Stimulated activated CD8-positive, alpha-beta memory T cell treated with anti-CD3 and anti-CD28 coated beads, Interleukin-12 subunit alpha, Interleukin-12 subunit beta, amount 100 ng/mL, for 4 hours (primary cell): ENCODE measurements at places on chromosomes 7 and 10.

DNA sequence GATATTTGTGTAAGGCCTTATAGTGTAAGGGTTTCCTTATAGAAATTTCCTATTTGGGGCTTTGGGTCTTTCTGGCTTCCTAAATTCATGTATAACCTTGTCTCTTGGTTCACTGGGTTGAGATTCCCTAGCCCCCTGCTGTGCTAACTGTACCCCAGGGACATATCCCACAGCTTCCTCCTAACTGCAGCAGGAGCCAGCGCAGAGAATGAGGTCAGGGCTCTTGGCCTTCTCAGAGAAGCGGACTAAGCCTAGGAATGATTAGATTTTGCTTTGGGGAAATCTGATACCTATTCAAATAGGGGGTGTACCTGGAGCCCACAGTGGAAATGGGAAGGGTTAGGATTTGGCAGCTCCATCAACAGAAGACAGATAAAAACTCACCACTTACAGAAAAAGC, 138.1 kb upstream of the EFCAB10 start:
- no peak for DNase-seq

- DNase-seq = no peak
Observed at GRCh38 chr7:51075681-51076580, 240.7 kb downstream of the COBL start.

DNA sequence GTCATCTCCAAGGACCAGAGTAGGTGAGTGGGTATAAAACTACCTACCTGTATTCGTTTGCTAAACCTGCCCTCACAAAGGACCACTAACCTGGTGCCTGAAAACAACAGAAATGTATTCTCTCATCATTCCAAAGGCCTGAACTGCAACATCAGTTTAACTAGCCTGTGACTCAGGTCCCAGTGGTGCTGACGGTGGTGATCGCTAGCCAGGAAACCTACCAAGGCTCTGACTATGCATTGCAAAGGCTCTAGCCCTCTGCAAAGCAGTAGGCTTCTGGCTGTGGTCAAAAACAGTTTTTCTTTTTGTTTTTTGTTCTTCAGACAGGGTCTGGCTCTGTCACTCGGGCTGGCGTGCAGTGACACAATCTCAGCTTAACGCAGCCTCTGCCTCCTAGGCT, 107.5 kb downstream of the NPTX2 start:
- DNase-seq = no peak

- no peak for DNase-seq
Observed at GRCh38 chr7:155274633-155275355, 22.9 kb upstream of the INSIG1 start.

DNA sequence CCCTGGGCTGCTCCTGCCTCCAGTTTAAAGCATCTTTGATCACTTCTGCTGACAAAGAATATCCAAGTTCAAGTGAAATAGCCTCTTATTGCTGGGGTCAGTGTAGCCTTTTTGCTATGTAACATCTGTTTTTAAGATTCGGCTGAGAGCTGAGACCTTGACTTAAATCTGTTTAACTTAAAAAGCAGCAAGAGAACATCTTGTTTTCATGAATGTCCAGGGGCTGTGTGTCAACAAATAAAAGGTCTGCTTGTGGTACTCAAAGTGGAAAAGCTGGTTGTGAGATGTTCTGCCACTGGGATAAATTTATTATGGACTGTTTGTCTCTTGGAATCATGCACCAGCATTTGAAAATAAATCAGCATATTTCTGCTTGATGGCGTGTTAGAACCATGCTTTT, 73.2 kb downstream of the CALD1 start:
- DNase-seq = no peak

- no peak for DNase-seq
Observed at GRCh38 chr10:116146372-116147140, 126.5 kb downstream of the GFRA1 start.

DNA sequence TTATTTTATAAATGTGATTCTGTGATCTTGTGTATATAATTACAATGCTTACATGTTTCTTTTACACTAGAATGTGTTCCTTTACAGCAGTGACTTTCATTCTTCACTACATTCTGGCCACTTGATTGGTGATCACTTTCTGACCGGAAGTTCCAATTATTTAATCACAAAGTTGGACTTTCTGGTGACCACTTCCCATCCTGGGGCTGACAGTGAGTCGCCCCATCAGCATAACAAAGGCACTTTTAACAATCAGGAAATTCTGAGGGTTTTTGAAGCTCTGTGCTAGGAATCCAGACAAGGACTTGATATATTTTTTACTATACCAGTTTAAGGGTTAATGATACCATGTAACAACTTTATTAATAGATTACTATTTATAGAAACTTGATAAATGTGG, 282.3 kb upstream of the KAT6B start:
- no peak for DNase-seq

DNA sequence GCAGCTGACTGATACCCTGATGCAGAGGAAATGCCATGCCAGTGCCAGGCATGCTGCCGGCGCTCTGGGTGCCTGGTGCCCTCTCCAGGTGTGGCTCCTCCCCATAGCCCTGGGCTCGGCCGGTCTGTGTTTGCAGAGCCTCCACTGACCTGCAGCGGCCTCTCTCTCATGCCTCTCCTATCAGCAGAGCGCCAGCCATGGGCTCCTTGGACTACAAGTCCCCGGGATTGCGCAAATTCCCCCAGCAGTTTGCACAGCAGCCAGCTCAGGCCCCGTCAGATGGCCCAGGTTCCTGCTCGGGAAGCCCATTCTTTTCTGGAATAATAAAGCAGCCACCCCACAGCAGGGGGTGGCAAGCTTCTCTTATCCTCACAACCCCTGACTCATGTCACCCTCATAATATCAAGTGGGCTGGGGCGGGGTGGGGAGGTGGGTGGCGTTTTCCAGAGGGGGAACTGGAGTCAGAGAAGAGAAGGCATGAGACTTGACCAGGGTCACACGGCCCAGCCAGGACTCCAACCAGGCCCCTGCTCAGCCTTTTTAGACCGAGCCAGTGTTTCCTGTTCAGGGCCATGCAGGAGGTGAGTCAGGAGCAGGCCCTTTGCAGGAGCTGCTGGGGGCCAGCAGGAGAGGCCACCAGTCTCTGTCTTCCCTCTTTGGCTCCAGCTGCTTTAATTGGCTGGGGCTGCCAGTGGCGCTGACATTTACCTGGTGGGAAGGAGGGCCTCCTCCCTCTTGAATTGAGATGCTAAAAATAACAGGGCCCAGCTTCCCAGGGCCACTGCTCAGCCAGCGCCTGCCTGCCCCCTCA, 58.6 kb downstream of the ZMIZ1 start:
- DNase-seq = no peak

DNA sequence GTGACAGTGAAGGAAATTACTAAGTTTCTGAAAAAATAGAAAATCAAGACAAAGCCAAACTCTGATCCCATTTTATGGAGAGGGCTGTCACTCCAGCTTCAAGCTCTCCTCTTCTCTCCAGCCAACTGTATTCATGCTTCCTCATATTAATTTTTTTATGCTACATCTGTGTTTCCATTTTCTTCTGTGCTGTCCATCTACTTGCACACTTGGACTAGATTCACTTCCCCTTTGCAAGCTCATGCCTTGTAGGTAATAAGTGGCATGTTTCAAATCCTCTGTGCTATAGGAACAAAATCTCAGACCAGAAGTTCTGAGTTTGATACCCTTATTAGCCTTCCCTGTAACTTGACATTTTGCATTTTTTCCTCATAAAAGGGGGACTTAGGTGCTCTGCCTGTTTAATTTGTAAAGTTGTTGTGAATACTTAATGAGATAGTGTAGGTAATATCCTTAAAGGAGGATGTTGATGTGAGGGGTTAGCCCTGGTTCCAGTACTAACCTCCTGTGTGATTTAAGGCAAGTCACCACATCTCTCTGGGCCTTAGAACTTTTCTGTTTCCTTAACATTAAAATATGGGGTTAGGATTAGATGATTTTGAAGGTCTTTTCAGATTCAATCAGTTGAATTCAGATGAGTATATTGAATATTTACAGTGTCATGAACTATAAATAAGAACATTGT, 358.8 kb downstream of the BBS9 start:
- DNase-seq = no peak

GRCh38 chr7:7882888-7883287, 85.7 kb upstream of the GLCCI1 start:
- DNase-seq = no peak

- DNase-seq = no peak
Observed at GRCh38 chr10:1166101-1166827, 110.1 kb downstream of the WDR37 start.

DNA sequence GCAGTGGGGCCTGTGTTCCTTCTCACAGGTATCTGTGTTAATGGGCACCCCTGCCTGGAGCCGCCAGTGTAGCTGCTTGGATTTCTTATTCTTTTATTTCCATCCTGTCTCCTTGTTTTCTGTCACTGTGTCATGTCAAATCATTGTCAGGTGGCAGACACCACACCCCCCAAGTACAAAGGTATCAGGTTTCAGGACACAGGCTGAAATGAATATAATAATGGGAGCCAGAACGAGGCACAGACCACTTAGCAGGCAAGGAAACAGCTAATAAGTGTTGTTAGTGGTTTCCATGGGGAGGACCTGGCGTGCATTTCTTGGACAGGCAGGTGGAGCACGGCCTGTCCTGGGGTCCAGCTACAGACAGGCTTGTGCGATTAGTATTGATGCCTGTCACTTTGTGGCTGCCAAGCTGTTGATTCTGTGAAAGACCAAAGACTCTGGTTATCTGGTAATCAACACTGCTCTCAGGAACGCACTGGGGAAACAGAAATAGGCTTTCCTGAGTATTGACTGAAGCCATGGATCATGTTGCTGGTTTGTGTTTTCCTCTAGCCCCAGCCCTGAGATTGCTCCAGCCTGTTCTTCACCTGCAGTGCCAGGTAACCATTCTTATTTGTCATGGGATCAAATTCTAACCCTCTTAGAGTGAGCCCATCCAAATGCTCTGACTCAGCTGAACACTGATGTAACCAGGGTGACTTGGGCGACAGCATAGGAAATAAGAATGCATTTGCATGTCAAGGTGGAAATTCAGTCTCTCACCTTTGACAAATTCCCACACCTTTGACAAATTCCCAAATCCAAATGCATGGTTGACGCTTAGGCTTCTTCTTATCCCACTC, 1002.0 kb downstream of the LRMDA start:
- DNase-seq = no peak

DNA sequence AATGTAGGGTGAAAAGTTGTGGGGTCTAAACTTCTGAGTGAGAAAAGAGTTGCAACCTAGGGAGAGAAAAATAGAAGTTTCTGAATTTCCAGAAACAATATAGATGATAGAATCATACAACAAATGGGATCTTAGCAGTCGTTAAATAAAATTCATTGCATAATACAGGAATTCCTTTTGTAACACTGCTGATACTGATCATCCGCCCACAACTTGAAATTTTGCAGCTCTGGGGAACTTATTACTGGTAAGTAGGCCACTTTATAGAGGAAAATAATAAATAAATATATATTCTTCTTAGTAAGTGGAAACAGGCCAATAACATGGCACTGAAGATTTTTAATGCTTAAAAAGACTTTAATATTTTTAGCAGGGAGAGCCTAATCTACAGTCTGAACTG, 81.9 kb upstream of the SMIM30 start:
- DNase-seq = no peak

- no peak for DNase-seq
Observed at GRCh38 chr10:73117976-73118743, 7.9 kb downstream of the NUDT13 start.

DNA sequence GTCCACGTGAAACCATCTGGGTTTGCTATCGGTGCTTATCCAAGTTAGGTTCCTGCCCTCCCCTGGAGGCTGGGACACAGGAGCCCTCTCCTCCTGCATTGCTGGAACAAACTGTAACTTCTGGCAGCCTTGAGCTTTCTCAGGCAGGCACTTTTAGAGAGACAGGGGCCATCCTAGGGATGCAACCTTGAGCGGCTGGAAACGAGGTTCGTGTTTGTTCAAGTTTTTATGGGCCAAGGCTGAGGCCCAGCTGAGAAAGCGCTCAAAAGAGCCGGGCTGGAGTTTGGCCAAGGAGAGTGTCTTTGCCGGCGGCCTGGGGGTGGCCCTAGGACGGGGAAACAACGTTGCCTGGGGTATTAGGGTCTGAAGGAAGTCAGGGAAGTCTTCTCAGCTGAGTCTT, 5.5 kb upstream of the MMD2 start:
- no peak for DNase-seq

DNA sequence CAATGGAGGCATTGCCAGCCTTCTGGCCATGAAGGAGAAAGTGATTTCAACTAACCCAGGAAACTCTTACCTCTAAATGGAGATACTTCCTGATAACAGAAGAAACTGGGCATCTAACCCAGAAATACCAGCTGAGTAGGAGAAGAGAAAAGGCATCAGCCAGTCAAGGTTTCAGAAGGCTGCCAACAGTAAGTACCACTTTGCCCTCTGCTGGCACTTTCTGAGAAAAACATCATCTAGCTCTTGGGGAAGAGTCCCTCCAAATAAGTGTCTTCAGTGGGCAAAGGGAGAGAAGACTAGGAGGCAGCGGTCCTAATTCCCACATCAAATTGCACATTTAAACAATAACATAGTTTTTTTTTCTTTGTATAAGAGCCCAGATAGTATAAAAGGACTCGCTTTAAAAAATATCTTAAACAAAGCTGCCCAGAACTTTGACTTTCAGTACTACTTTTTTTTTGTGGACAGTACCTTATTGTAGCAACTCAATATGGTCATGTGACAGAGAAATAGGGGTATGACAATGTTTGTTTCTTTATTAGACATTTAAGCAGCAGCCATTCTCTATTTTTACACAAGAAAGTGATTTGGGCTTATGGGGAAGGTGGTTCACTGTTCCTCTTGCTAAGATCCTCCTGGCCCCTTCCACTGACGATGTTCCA, 157.3 kb downstream of the CTTNBP2 start:
- no peak for DNase-seq

GRCh38 chr7:143284591-143285469, at the start of gene TMEM139:
Gene TMEM139 (plus strand): TSS chr7:143284958. CDS start chr7:143285958, 1,000 bp downstream.
- no peak for DNase-seq

GRCh38 chr7:149020483-149020882, 7.8 kb downstream of the PDIA4 start:
- DNase-seq = no peak

- DNase-seq = no peak
Observed at GRCh38 chr10:128091636-128092210, 34.5 kb downstream of the MKI67 start.

GRCh38 chr7:16066805-16067459, 354.4 kb downstream of the CRPPA start:
- no peak for DNase-seq

GRCh38 chr7:90977056-90977455, 287.2 kb upstream of the FZD1 start:
- no peak for DNase-seq

GRCh38 chr7:44894888-44895580, 9.7 kb upstream of the PURB start:
- DNase-seq = no peak

DNA sequence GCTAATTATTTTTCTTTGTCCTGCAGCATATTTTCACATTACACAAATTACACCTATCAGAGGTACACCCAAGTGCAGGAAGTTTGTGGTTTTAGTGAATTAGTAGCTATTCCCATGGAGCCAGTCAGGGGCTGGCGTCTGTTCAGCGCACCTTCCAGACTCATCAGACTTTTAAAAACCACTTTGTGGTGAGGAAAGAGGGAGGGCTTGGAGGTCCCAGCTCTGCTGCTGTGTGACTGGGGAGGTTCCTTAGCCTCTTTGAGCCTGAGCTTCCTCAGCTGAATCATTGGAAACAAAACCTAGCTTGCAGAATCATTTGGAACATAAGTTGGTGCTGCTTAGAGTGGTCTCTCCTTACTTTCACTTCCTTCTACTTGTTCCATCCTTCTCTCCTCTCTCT, 175.4 kb downstream of the SORCS3 start:
- DNase-seq = no peak
